ENCODE measurements at places on chromosomes 1 and 21. TPM values are rescaled to one million over a fixed set of nuclear protein-coding genes. Genes with fewer than 3 reads are reported as not detected.

DNA sequence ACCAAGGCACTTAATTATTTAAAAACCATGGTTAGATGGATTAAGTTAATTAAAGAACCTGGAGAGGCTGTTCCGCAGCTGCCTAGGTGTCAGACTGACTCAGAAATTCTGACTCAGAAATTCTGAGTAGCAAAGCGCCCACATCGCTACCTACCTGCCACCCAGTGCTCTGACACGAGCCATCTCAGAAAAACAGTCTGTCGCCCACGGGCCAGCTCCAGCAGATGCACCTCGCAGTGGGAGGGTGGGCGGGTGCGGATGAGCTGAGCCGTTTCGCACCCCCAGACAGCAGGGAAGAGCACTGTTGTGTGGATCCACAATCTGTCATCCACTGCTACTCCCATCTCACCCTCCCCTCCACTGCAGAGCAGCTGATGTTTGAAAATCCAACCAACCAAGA lies 13.5 kb downstream of the KCNK1 start:
- DNase-seq: no peak

Gene RTCA
- 41.5 TPM for total RNA-seq

Gene ARTN
- not detected for total RNA-seq

- no peak for DNase-seq
Observed at GRCh38 chr1:147215540-147215916, 9.6 kb downstream of the FMO5 start.

GRCh38 chr1:208238710-208239472 lies 5.3 kb downstream of the PLXNA2 start:
- DNase-seq: no peak

Gene TEDDM1
- not detected for total RNA-seq

- no peak for DNase-seq
Observed at GRCh38 chr1:167805041-167805556, 83.3 kb downstream of the MPZL1 start.

DNA sequence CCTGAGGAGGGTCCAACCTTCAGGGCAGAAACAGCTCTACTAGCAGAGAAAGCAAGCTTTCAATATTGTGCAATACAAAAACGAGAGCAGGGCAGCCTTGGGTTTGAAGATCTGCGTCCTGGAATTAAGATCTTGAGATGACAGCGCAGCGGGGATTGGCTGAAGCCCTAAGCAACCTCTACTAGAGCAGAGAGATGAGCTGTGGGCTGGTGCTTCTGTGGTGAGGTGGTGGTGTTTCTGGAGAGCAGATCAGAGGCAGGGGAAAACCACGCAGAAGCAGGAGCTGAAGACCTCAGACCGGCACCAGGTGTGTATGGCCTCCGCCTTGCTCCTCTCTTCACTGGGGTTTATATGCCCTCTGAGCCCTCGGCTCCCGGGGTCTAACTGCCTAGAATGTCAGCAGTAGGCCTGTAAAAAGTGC lies 12.5 kb downstream of the TRAF3IP3 start:
- no peak for DNase-seq

- DNase-seq: no peak
Observed at GRCh38 chr1:12220890-12221289, 8.9 kb upstream of the VPS13D start.

DNA sequence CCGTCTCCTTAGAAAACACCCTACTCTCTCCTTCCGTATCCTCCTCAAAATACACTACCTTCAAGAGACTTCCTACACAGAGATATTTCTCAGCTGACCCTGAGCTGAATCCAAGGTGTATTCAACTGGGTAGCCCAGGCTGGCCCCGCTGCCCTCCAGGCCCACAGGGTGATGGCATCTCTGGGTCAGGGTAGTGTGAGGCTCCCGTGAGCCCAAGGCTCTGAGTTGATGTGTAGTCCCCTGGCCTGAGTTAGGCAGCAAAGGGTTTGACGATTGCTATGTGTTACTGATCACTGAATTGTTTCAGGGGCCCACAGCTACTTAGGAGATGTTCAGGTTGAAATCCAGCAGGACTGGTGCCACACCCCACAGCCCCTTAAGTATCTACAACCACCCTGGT lies 6.7 kb downstream of the INAVA start:
- DNase-seq: no peak

Gene KLHDC9
- 4.7 TPM for total RNA-seq

Gene KCNQ4
- total RNA-seq: 2.6 TPM

GRCh38 chr1:241499910-241500309 lies 19.6 kb downstream of the FH start:
- DNase-seq: no peak

- DNase-seq: no peak
Observed at GRCh38 chr1:96116731-96117130, 604.9 kb upstream of the PTBP2 start.

DNA sequence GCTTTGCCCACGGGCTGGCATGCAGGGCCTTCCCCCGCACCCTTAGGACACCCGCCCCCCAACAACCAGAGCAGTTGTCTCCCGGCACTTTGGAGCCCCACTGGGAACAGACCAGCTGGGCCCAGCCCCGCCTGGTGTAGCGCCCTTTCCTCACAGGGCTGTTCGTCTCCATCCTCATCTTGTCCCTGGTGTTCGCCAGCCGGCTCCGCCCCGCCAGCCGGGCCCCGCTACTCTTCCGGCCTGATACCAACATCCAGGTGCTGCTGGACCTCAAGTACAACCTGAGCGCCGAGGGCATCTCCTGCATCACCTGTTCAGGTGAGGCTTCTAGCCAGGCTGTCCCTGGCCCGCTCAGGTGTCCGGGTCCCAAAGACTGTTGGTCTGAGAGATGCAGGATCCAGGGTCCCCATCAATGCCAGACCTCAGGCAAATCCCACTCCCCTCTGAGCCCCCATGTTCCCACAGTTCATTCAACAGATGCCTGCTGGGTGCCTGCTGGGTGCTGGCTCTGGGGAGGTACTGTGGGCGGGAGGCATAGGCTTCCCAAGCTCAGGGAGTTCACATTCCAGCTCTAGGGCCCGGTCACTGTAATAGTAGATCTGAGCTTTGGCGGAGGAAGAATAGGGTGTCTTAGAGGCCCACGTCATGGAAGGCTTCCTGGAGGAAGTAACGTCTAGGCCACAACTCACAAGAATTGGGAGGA lies 41.7 kb downstream of the DISP3 start:
- no peak for DNase-seq
